Stimulated activated CD4-positive, alpha-beta T cell treated with anti-CD3 and anti-CD28 coated beads, Interleukin-4, amount 100 ng/mL, for 48 hours (primary cell): ENCODE measurements at places on chromosomes 5 and 9.

- no peak for DNase-seq
These were observed 45.5 kb upstream of the SLC2A8 start for GRCh38 chr9:127351182-127352166.

DNA sequence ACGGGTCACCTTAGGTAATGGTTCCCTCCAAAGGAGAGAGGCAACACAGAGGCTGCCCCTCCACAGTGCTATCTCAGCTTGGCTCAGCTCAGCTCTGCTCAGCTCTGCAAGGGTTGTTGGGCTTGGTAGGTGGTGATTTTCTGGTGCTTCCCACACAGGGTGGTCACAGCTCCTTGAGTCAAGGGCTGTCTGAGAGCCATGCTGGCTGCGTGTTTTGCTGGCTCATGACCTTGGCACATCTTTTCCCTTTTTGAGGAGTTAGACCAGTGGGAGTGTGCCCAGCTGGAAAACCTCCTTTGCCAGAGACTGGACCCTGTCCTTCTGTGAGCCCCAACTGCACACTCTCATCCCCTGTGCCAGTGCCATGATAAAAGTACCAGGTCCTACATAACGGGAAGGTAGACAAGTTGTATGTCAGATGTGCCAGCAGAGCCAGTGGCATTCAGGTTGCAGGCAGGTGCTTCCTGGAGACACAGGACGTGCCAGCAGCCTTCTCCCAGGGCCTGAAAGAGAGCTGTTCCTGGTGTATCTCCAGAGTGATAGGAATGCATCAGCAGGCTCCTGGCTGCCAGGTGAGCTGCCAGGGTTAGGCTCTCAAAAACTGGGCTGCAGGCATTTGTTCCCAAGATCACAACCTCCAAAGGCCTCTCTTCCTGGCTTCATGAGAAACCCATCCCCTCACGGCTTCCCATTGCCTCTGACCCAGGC lies 118.6 kb upstream of the CXCL14 start:
- no peak for DNase-seq

DNA sequence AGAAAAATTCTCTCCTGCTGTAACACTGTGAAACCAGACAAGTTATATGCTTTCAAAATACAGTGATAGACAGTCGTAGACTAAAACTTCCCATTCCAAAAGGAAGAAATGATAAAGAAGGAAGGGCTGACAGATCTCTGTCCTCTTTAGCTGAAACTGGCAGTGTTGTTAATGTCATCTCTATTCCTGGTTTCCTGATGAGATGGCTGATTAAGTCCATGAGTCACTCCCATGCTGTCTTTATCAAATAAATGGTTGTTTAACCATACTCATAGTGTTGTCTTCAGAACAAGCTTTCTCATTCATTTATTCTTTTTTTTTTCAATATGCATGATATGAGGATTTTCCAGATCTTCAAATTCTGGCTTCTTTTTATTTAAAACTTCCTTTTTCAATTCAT lies 952.2 kb upstream of the WWC1 start:
- DNase-seq = no peak

DNA sequence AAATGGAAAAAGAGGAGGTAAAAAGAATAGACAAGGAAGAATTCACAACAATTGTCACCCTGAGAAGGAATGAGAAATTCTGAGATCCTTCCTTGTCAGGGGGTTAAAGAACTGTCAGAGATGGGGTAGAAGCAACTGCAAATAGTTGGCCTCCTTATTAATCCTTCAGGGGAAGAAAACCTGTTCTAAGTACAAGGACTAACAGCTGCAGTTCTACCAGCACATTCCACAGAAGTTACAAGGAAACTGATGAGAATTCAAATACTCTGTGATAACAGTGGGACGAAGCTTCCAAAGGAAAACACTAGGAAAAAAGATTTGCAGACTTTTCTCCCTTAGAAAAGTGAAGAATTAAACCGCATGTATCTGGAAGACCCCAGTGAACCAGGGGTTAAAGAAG lies 93.7 kb downstream of the OR2K2 start:
- no peak for DNase-seq

- no peak for DNase-seq
These were observed 102.5 kb downstream of the LIFR start for GRCh38 chr5:38453921-38454320.

- no peak for DNase-seq
These were observed 492.2 kb downstream of the NR2F1-AS1 start for GRCh38 chr5:93088592-93089389.

- no peak for DNase-seq
These were observed 45.6 kb downstream of the COL15A1 start for GRCh38 chr9:98989036-98990000.
